Activated T-cell treated with anti-CD3 and anti-CD28 coated beads for 4 hours (primary cell): ENCODE measurements at places on chromosomes 1 and 21.

DNA sequence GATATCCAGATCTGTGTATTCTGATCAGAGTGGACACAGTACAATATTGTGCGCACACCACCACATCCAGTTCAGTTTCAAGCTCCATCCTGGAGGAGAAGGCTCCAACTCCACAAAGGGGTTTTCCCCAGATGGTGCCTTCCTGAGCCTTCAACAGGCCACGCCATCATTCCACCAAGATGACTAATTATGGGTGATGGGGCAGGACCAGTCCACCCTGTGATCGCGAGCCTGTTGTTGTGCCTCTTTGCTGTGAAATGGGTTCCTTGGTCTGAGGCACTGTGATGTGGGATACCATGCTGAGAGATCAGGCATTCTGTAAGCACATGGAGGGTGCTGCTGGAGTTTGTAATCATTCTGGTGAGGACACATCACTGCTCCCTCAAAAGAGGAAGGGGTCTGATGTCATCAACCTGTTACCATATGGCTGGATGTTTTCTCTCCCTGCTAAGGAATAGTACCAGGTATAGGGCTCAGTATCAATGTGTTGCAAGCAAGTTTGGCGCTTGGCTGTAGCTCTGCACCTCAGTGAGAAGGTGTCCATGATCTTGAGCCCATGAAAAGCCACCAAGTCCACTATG is 6.7 kb upstream of the SH2D2A start:
- no peak for DNase-seq

DNA sequence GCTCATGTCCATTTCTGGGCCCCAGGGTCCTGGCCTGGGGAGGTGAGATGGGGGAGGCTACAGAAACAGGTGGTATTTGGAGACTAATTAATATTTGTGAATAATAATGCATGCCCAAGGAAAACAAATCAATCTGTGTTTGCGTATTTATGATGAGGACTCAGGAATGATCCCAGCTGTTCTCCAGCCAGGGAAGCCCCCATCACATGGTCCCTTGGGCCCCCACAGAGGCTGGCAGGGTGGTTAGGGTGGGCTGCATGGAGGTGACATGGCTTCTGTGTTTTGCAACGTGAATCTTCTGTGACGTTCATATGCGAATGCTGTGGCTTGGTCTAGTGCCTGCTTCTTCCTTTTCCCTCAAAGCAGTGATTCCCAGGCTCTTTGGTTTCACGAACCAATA is 10.5 kb downstream of the PTPRF start:
- no peak for DNase-seq

GRCh38 chr21:28590676-28591075 is 402.0 kb downstream of the LTN1 start:
- no peak for DNase-seq

DNA sequence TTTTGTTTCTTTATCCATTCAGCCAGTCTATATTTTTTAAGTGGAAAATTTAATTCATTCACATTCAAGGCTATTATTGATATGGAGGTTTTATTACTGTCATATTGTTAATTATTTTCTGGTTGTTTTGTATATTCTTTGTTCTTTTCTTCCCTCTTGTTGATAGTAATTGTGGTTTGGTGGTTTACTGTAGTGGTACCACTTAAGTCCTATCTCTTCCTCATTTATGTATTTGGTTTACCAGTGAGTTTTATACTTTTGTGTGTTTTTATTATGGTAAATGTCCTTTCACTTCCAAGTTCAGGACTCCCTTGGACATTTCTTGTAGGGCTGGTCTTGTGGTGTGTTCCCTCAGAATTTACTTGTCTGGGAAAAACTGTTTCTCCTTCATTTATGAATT is 28.1 kb upstream of the PM20D1 start:
- no peak for DNase-seq

- DNase-seq = no peak
Measured at GRCh38 chr1:210920716-210921694, 212.9 kb downstream of the KCNH1 start.

GRCh38 chr1:57843760-57844159 is 419.9 kb upstream of the DAB1 start:
- no peak for DNase-seq

DNA sequence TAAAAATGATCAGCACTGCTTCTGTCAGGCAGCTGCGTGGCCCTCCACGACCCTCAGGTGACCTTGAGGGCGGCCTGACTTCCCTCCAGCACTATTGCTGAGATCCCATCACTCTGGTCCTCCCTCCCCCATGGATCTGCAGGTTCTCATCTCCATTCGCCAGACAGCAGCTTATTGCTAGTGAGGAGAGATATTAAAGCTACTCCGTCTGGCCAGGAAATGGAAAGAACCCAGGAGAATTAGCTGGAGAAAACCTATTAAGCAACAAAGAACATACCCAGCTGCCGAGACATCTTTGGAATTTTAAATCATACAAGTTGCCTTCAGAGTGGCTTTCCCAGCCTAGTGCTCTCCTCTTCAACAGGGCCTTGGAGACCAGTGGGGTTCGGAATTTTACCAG is 25.7 kb upstream of the KCNN3 start:
- no peak for DNase-seq

DNA sequence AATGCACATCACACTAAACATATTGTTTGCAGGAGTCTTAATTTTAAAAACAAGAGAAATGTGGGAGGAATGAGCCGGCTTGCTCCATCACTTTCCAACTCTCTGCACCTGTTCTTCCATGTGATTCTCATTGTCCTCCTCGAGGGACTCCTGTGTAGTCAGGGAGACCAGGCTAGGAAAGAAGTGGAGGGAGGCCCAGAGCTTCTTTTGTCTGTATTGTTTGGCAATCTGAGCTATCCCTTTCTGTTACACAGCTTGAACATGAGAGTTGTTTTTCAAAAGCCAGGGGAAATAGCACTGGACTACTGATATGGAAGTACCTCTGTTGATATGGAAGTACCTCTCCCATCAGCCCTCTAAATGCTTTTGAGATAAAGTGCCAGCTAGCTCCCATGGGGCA is 18.8 kb upstream of the LRRC8D start:
- no peak for DNase-seq

- no peak for DNase-seq
Measured at GRCh38 chr1:208929575-208929974, 653.9 kb upstream of the CAMK1G start.

DNA sequence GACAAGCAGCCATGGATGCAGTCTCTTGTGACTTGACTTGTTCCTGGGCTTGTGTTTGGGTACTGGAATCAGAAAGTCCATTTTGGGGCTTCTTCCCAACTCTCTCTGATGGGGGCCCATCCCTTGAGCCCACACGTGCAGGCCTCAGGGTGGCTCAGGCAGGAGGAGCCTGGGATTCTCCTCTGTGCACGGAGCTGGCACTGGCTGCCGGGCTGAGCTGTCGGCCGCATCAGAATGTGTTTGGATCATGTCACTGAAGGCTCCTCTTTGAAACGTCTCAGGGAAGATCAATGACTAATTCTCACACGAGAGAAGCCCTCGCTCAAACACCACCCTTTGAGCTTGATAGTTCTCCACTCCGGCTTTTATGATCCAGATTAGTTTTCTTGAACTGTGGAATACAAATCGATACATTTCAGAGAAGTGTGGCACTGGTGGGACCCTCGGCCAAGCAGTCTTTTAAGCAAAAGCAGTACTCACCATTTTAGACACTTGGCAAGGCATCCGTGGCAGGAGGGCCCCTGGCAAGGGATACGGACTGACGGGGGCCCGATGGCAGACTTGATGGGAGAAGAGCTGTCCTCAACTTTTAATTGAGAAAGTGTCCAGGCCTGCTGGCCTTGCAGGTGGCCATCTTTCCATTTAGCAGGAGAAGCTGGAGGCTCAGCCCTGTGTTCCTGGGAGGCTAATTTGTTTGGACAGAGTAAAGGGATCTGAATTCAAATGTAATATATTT is 220.7 kb upstream of the C1orf174 start:
- DNase-seq = no peak

GRCh38 chr1:210372931-210373627 is 44.4 kb downstream of the HHAT start:
- no peak for DNase-seq

GRCh38 chr1:76868916-76869315 is 1.6 kb downstream of the ST6GALNAC5 start:
- no peak for DNase-seq

GRCh38 chr1:179599623-179600249 is 8.1 kb downstream of the TDRD5 start:
- no peak for DNase-seq

DNA sequence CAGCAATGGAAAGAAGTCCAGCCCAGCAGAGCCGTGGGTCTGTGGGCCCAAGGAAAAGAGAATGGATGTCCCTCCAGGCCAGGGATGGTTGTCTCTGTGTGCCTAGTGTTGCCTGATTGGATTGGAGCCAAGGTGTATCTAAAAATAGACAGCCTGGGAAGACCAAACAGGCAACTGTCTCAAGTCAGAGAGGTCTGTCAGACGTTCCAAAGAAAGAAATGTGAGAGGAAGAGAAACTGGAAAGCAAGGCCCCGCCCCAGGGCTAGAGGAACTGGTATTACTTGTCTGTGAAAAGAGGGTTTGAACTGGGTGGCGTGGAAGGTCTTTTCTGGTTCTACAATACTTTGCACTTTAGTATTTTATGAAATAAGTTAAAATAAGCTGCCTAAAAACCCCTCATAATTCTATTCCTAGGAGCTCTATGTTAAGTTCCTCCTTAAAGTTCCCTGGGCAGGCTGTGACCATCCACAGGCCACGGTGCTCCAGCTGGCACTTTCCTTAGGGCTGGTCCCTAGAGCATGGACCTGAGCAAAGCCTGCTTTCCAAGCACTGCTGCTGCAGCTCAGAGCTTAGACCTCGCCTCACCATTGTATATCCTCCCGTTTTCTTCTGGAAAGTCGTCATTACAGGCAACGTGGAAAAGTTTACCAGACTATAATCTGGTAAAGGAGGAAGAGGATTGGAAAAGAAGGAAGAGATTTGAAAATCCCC is 151.6 kb downstream of the DISC1 start:
- no peak for DNase-seq

- DNase-seq = no peak
Measured at GRCh38 chr1:90919900-90920299, 101.9 kb downstream of the ZNF644 start.

DNA sequence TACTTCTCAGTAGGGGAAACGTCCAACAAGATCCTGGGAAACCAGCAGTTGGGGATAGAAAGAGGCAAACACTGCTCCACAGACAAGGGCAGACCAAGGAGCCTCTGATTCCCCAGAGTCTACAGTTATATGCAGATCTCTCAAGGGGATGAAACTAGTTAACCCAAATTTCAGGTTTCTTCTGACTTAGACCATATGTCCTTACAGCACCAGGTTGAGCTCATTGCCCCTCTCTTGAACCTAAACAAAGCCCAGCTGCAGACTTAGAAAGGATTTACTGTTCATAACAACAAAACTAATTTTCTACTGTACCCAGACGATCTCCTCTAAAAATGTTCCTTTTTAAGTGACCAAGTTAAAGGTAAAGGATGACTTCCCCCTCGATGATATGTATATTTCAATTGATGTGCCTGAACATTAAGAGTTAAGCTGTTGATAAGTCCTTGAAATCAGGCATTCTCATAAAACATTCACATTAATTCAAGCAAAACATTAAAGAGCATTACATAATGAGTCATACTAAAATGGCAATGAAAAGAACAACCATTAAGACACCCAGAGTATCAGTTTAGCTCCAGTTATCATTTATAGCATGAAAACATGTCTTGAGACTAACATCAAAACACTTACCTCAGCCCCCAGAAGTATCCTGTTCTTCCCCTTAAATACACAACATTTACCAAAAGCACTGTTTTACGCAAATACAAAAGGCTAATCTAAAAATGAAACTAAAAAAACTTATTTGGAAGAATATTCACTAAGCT is 24.1 kb downstream of the SMYD3 start:
- DNase-seq = no peak

GRCh38 chr1:179925922-179926849 is 28.4 kb upstream of the CEP350 start:
- DNase-seq = no peak

- DNase-seq = no peak
Measured at GRCh38 chr1:108813326-108813725, 43.6 kb downstream of the AKNAD1 start.

DNA sequence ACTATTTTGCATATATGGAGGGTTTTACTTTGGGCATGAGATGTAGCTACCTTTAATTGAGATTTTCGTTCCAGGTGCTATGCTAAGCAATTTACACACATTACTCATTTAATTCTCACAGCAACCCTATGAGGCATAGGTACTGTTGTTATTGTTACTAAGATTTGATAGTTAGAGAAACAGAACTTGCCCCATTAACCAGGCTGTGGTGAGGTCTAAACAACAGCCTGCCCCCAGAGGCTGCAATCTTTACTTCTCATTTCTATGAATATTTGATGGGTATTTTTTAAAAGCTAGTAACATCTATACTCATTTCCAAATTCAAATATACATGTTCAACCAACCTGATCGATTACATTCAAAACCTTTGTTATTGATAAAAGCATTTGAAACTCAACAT is 155.6 kb downstream of the GALNT2 start:
- DNase-seq = no peak

DNA sequence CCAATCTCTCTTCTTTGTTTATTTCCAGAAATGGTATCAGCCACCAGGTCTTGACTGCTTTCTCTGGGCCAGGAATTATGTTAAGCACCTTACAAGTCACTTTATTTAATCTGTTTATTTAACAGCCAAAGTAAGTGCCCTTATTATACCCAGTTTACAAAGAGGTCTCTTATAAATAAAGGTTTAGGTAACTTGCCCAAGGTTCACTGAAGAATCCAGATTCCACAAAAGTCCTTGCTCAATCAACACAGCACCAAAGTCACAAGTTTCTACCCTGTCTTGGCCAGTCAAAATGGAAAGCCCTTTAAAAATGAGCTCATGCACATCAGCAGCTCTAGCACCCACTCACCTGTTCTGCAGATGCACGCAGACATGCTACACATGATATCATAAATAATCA is 28.0 kb upstream of the ATP1A1 start:
- no peak for DNase-seq

DNA sequence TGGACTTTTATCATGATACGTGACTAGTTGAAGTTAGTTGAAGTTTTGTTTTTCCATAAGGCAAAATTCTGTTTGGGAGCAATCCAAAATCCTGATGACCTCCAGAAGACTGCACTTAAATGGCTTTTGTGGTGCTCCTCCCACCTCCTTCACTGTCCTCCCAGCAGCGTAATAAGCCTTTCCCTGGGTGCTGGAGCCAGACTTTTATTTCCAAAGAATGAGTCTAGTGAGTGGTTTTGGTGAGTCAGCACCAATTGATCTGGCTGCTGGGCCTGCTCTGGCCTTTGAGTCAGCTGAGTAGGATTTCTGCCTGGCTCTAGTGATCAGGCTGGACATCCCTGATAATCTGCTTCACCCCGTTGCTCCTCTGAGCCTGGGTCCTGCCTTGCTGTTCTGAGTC is 21.7 kb upstream of the KCND3 start:
- no peak for DNase-seq

DNA sequence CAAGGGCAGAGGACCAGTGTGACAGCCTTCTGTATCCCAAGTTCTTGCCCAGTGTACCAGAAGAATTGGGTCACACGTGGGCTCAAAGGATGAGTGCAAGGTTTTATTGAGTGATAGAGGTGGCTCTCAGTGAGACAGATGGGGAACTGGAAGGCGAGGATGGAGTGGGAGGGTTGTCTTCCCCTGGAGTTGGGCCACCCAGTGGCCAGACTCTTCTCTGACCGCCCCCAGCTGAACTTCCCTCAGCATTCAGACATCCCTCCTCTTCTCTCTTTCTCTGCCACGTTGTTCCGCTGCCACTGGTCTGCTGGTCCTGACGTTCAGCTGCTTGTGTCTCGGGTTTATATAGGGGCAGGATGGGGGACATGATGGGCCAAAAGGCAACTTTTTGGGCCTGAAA is 150.1 kb upstream of the IVNS1ABP start:
- DNase-seq = no peak

GRCh38 chr1:111302374-111302773 is 11.7 kb downstream of the CHIA start:
- DNase-seq = no peak
